ENCODE measurements at places on chromosomes 12 and 14.
A peak's percentile ranks its signal among the peaks of the same experiment; 100 is the strongest.

DNA sequence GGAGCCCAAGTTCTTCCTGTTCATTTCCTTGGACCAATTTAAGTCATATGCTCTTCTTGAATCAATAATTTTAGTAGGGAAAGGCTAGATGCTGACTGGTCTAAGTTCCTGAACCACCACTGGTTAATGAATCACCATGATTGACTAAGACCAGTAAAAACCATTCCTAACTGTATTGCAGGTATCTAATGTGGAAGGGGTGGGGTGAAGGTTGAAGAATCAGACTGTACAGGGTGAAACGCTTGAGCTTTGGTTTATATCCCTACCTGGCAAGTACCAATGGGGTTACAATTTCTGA is 100.1 kb downstream of the DYRK2 start:
- no peak for DNase-seq

GRCh38 chr14:102333390-102333789 is 13.8 kb downstream of the ZNF839 start:
- no peak for DNase-seq

GRCh38 chr12:10068644-10069043 is 30.1 kb downstream of the CLEC1A start:
- no peak for DNase-seq

- no peak for DNase-seq
These were observed 214.5 kb downstream of the EGLN3 start for GRCh38 chr14:33736299-33736825.

DNA sequence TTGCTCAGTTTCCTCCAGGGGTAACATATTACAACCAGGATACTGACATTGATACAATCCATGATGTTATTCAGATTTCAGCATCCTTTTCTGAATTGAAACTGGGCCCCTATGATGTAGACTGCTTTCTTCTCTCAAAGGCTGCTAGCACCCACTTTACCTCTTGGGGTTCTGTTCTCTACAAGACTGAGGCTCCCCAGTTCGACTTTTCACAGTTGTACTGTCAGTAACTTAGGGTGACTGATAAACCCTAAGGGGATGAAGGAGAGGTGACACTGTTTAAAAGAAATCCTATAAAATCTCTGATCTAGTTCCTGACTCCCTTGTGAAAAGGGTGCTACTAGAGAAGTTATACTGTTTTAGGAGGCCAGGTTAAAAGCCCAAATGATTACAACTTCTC is 818 bp downstream of the VPS33A start:
- DNase-seq = no peak

DNA sequence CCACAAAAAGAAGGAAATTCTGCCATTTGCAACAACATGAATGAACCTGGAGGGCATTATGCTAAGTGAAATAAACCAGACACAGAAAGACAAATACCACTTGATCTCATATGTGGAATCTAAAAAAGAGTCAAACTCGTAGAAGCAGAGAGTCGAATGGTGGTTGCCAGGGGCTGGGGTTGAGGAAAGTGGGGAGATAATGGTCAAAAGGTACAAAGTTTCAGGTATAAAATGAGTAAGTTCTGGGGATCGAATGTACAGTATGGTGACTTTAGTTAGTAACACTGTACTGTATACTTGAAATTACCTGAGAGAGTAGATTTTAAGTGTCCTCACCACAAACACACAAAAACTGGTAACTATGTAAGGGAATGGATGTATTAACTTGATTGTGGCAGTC is 129.4 kb downstream of the PPM1H start:
- no peak for DNase-seq

- DNase-seq = no peak
These were observed 3.4 kb upstream of the TRAFD1 start for GRCh38 chr12:112121780-112122565.

GRCh38 chr12:75798136-75798926 is 233.2 kb downstream of the PHLDA1 start:
- DNase-seq = no peak

GRCh38 chr14:103935102-103935501 is 6.8 kb downstream of the TDRD9 start:
- no peak for DNase-seq

GRCh38 chr12:69896653-69897381 is 71.8 kb downstream of the MYRFL start:
- DNase-seq = no peak

- no peak for DNase-seq
These were observed 126.5 kb upstream of the NTF3 start for GRCh38 chr12:5305425-5305824.

DNA sequence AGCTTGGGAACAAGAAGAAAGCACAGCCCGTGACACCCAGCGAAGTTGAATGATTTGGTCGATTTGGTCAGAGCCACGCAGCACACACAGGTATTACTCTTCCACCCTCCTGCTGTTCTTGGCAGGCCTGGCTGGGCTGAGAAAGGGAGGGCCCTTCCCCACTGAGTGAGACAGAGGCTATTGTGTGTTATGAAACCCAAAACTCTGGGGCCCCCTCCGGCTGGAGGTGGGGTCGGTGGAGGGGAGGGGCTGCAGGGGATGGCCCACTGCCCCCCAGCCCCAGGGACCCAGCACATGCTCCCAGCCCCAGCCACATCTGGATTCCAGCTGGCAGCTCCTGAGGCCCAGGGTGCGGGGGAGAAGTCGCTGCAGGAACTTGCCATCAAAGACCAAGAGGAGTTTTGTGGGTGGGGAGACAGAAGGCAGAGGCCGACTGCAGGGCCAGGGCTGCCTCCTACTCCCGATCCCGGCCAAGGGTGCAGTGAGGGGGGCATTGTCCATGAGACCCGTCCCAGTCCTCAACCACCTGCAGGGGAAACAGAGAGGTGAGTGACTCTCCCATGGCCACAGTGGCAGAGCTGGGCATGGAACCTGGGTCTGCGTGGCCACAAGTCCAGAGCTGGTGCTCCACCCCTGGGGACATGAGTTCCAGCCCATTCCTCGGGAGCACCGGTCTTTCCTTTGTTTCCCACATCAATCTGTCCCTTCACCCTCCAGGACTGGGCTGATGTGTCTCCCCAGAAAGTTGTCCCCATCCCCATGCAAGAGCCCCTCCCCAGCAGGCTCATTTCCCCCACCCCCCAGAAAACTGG is 8.7 kb downstream of the TMEM119 start:
- DNase-seq = no peak

DNA sequence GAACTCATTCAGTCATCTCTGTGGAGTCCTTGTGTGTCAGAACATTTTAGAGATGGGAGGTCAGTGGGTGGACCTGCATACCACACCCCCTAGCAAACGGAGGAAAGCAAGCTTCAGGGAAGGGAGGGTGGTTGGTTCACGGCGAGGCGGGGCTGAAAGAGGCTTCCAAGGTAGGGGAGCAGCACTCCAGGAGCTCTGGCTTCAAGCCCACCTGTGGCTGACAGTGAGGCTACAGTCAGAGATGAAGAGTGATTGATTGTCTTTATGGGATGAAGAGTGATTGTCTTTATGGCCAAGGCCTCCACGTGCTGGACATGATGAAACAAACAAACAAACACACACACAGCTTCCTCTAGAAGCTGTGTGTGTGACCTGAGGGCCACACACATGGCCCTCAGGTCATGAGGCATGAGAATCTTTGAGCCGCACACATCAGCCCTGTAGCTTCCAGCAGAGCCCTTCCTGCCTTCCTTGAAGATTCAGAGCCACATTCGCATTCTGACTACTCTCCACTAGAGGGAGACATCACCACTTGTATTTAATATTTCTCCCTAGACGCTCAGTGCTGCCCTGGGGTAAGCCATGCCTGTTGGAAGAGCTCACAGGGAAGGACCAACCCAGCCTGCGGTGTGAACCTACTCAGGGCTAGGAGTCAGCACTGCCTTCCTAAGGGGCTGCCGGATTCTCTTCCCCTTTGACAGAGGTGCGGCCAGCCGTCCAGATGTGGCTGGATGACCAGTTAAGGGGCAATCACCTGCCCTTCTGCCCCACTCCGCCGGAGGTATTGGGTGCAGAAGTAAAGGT is 54.4 kb upstream of the KCNA1 start:
- peak; percentile 41 for DNase-seq

DNA sequence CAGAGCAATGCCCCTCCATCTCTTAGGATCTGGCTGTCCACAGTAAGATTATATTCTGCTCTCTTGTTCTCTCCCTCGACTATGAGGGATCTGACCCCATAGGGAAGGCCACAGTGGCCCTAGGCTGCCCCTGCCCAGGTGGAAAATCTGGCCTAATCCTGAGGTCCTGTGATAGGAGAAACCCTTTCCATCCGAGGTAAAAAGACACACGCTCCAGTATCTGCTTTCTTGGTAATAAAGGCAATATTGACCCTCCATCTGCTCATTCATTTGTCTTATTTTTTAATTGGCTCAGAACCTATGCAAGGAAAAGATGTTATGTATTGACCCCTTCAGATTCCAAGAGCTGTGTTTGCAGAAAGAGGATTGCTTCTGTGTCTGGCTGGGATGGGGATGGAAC is 9.7 kb downstream of the KRT76 start:
- DNase-seq = no peak

DNA sequence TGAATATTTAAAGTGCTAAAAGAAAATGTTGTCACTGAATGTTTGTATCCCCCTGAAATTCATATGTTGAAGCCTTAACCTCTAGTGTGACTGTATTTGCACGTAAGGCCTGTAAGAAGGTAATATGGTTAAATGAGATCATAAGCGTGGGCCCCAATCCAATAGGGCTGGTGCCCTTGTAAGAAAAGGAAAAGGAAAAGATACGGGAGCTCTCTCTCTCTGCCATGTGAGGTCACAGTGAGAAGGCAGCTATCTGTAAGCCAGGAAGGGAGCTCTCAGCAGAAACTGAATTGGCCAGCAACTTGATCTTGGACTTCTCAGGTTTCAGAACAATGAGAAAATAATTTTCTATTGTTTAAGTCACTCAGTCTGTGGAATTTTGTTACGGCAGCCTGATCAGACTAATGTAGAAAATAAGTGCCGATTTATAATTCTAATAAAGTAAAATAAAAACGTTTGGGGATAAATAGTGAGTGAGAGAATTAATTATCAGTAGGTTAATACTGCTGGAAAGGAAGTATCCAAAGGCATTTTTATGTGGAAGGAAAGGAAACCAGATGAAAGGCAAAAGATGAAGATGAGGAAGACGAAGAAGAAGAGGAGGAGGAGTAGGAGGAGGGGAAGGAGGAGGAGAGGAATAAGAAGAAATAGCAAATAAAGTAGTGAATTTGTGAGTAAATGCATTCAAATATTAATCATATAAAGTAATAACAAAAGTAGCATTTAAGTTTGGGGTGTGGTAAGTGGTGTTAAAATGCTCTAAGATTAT is 188.5 kb upstream of the KRR1 start:
- no peak for DNase-seq

GRCh38 chr14:56482310-56482911 is 97.2 kb upstream of the TMEM260 start:
- DNase-seq = no peak

GRCh38 chr12:27431185-27431584 is 15.4 kb upstream of the SMCO2 start:
- no peak for DNase-seq

- DNase-seq = no peak
These were observed 14.9 kb downstream of the VRK1 start for GRCh38 chr14:96811985-96812667.

DNA sequence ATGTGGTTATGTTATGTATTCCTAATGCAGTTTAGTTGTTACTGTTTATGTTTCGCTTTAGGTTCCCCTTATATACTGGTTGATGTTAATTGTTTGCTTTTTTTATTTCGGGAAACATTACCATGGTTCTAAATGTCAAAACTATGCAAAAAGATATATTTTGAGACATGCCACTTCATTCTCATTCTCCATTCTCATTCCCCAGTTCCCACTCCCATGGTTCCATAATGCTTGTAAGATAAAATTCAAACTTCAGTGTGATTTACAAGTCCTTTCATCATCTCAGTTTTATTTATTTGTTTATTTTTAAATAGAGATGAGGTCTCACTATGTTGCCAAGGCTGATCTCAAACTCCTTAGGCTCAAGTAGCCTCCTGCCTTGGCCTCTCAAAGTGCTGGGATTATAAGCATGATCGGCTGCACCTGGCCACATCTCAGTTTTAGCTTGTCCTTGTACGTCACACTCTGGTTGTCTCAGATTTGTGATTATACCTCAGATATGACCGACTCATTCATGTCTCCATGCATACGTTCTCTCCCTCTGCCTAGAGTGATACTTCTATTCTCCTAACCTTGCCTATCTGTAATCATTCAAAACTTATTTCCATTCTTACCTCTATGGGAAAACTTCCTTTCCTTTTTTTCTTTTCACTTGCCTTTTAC is 407.8 kb upstream of the RGS6 start:
- no peak for DNase-seq

DNA sequence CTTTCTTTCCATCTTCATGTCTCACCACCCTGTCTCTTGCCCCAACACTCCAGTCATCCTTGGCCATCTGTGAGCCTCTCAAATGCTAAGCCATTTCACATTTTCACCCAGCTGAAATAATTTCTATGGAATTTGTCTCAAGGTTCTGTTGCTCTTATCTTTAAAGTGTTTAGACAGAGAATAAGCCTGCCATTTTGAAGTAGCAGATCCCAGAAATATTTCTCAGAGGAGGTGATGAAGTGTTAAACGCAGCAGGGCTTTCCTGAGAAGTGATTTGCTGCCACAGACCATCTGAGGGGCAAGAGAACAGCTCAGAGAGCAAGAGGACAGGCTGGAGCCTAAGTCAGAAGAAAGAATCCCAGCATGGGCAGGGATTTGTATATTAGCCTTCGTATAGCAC is 71.6 kb upstream of the CLMN start:
- no peak for DNase-seq

GRCh38 chr12:19288603-19289244 is 150.6 kb upstream of the AEBP2 start:
- DNase-seq = no peak

DNA sequence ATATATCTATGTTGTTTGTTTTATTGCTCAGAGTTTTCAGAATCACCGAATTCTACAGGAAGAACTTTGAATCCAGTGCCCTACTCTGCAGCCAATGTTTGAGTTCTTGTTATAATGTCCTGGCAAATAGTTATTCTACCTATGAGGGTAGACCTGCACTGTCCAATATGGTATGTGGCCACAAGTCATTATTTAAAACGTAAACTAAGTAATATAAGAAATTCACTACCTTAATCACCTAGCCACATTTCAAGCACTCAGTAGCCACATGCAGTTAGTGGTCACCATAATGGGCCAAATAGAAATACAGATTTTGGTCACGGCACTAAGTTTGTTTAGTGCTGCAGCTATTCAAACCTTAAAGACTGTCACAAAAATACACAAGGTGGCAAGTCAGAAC is 26.4 kb downstream of the GNPTAB start:
- DNase-seq = no peak

- DNase-seq = no peak
These were observed 279.7 kb upstream of the ATP2B1 start for GRCh38 chr12:89988188-89988915.

GRCh38 chr14:104441275-104442106 is 138.1 kb upstream of the C14orf180 start:
- no peak for DNase-seq

All from stimulated activated CD4-positive, alpha-beta T cell treated with anti-CD3 and anti-CD28 coated beads, TNF-alpha, amount 100 ng/mL, for 48 hours (primary cell).